ENCODE measurements at places on chromosomes 2 and 18.

DNA sequence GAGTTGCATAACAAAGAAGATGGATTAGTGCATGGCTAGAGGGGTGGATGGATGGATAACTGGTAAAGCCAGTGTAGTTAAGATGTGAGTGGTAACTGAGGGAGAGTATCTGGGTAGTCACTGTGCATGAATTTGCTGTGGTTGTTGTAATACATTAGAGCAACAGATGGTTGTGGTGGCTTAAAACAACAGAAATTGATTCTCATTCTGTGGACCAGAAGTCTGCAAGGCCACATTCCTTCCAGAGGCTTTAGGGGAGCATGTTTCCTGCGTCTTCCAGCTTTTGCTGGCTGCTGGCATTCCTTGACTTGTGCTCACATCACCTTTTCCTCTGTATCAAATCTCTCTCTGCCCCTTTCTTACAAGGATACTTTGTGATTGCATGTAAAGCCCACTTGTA, 155.4 kb downstream of the ASB1 start:
- DNase-seq = no peak

GRCh38 chr18:34867520-34867919, 157.4 kb downstream of the DTNA start:
- DNase-seq = no peak

DNA sequence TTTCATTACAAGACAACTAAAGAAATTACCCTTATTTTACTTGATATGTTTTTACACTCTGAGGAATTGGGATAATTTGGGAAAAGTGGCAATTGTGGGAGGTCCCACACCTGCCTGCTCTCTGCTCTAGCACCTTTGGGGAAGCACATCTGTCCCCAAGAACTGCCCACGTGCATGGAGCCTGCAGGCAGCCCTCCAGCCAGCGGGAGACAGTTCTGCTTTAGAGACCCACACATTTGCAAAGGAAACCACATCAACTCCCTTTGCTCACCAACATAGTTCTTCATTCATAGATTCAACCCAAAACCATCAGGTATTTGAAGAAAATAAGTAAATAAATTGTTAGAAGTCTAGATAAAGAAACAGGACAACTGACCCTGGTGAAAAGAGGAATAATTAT, 239.9 kb upstream of the ID2 start:
- DNase-seq = no peak

- no peak for DNase-seq
Measured at GRCh38 chr2:86055314-86055713, 50.4 kb downstream of the POLR1A start.

DNA sequence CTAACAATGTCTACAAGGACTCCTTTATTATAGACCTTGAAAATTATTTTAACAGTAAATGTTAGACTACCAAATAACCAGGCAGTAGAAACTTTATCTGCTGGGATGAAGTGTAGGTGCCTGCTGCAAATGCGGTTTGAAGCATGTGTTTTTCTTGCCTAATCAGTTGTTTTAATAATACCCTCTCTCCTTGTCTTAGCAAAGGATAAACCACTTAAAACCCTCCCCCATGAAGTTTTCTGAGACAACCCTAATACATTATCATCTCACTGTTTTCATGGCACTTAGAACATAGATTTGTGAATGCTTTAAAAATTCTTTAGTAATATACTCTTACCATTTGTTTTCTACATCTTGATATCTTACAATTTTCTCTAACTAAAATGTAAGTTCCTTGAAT, 98.6 kb downstream of the ASXL3 start:
- no peak for DNase-seq

GRCh38 chr2:117086943-117087250, 727.6 kb upstream of the DDX18 start:
- no peak for DNase-seq

DNA sequence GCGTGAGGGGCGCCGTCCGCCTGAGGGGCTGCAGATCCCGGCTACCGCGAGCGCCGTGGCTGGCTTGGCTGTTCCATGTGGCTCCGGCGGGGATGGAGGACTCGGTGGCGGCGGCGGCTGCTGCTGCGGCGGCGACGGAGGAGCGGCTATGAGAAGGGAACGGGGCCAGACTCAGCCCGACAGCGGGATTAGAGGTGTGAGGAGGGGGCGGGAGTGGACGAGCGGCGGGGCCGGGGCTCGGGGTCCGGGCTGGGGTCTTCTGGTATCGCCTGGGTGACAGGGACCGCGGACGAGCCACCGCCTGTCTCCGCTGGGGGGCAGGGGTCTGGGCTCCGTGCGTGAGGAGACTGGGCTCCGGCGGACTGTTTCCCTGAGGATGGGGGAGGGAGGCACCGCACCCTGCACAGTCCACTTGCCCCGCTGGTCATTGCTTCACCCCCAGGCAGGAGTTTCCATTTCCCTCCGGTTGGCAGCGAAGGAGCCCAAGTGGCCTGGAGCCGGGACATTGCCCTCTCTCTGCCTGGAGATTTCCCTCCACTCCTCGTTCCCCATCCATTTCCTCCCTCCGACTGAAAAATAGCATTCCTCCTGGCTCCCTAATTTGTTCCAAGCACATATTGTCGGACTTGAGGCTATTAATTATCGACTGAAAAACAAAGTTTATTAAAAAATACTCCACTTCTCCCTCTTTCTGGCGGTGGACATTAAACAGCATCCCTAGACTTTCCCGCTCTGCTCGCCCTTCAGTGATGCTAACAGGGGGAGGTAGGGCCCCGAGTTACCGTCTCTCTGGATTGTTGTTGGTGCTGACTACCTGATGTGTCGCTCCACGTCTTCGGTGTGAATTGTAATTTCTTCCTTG, 577 bp downstream of the EHBP1 start:
- peak; percentile 75 for DNase-seq

DNA sequence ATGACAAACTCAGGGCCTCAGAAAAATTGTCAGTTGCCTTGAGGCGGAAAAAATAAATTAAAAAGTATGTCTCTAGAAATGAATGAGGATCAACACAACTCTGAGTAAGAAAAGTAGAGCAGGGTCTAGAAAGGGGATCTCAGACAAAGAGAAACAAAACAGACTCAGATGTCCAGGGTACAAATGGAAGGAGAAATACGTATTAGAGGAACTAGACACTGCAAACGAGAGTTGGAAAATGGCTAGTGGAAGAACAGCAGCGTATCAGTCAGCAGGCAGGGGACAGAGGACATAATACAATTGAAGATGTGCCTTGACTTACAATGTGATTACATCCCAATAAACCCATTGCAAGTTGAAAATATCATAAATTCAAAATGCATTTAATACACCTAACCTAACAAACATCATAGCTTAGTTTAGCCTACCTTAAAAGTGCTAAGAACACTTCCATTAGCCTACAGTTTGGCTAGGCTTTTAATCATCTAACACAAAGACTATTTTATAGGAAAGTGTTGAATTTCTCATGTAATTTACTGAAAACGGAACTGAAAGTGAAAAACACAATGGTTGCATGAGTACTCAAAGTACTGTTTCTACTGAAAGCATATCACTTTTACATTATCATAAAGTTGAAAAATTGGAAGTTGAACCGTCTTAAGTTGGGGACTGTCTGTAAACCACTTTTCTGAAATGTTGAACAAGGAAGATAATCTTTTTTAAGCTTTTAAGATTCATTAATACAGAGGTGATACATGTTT, 182.8 kb downstream of the NBAS start:
- DNase-seq = no peak

GRCh38 chr18:60555625-60556024, 183.1 kb upstream of the MC4R start:
- no peak for DNase-seq

- no peak for DNase-seq
Measured at GRCh38 chr2:150008901-150009300, 421.3 kb upstream of the MMADHC start.

DNA sequence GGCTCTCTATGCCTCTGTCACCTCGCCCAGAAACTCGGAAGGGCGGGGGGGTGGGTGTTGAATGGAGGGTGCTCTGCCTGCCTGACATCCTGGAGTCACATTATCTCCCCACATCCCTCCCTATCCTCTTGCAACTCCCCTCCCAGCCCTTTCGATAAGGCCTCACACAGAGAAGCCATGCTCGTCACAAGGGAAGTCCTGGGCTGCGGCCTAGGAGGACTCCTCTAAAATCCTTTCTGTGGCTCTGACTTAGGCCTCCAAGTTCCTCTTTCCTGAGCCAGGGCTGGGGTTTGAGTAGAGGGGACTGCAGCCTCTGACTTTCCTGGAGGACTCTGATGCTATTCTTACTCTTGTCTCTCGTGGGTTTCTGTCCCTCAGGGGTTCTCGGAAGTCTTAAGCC, 75.0 kb upstream of the PKDCC start:
- no peak for DNase-seq

DNA sequence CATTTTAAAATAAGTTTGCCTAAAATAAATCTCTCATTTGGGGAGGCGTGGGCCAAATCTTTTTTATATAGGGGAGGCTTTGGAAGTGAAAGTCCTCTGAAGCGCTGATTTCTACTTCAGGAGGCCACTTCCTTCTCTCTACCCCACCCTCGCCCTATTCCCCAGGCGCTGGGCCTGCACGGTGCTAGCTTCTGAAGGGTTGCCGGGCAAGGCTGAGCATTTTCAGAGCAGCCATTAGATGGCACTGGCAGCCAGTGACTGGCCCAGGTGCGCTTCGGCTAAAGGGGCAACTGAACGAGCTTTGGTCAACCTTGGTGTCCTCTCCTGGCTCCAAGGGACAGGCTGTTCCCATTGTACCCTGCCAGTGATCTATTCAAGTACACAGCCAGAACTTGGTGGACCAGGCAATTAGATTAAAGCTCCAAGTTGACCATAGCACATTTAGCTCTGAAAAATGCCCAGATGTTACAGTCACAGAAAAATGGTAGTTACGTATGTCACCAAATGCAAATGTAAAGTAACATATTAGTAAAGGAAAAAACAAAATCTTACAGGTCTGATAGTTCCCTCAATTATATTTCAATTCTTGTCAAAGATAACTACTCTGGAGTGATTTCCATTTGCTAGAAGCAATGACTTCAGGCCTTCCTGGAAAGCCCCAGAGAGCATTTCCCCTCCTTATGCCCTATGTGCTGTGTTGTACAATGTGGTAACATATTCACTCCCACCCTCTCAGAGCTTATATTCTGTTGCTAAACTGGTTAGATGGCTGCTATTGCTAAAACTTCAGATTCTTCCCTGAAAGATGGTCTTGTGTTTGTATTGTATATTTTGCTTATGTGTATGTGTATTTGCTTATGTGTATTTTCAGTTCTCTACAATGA, 2.1 kb downstream of the POMC start:
- DNase-seq = peak; percentile 62

DNA sequence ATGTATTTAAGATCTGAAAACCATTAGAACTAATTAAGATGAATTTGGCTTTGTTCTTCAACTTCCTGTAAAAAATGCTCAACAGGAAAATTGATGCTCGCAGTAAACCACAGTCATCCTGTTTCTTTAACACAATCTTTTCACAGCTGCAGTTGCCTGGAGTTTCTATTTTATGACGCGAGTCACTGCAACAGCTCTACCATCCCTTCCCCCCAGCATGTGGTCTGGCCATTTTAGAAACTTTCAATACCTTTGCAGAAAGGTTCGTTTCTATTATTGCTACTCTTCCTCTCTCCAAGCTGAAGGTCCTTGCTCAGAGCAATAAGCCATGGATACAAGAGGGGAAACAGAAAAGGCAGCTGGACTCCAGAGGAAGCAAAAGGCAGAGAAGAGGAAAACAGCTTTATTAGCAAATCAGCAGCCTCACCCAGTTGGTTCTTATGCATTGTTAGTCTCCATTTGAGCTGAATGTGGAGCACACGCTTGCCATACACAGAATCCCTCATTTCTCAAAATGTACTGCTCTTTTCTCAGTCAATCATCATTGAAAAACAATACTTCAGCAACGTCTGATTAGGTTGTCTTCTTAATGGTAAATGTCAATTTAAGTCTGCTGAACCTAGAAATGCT, 3.9 kb downstream of the WIPF1 start:
- DNase-seq = peak; percentile 32

- no peak for DNase-seq
Measured at GRCh38 chr2:228312172-228312571, 130.7 kb upstream of the SPHKAP start.

DNA sequence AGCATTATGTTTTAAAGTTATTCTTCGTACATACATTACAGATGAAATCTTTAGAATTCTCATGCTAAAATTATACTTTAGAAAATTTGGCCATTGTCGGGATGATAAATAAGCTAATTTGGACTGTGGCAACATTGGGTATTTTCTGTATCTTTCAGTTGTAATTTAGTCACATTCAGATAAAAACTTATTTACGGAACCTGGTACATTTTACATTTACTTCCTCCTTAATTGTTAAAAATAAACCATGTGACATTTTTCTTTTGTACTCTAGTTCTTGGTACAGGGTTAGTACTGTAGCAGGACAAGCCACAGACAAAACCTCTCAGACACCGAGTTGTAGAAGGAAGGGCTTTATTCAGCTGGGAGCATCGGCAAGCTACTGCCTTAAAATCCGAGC, 4.2 kb downstream of the CNDP2 start:
- DNase-seq = no peak

DNA sequence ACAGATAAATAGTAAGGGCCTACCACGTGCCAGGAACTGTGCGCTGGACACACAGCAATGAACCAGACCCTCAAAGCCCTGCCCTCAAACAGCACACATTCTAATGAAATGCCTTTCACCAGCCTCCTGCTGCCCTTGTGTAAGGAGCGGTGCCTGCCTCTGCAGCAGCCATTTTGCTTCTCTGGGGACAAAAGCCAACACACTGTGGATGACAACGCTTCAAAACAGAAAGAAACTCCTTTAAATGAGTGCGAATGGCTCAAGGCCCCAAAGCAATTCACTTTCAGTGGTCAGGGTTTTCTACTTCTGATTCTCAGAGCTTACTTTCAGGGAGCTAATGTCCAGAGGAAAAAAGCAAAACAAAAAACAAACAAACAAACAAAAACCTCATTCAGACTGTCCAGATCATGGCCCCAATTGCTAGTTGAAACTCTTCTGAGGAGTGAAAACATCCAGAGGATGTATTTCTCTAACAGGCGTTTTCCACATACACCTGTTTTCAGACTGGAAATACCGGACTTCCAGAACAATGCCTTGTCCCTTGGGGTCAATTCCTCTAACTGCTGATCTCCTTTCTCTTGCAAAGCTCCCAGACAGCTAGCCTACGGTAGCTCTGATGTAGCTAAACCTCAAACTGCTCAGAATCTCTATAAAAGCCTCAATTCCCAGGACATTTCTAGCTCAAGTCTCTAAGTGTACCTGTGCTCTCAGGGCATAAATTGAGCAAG, 323.3 kb upstream of the ZNF521 start:
- DNase-seq = no peak
